T1000 (cell line): ENCODE measurements at places on chromosomes 6 and 20.

DNA sequence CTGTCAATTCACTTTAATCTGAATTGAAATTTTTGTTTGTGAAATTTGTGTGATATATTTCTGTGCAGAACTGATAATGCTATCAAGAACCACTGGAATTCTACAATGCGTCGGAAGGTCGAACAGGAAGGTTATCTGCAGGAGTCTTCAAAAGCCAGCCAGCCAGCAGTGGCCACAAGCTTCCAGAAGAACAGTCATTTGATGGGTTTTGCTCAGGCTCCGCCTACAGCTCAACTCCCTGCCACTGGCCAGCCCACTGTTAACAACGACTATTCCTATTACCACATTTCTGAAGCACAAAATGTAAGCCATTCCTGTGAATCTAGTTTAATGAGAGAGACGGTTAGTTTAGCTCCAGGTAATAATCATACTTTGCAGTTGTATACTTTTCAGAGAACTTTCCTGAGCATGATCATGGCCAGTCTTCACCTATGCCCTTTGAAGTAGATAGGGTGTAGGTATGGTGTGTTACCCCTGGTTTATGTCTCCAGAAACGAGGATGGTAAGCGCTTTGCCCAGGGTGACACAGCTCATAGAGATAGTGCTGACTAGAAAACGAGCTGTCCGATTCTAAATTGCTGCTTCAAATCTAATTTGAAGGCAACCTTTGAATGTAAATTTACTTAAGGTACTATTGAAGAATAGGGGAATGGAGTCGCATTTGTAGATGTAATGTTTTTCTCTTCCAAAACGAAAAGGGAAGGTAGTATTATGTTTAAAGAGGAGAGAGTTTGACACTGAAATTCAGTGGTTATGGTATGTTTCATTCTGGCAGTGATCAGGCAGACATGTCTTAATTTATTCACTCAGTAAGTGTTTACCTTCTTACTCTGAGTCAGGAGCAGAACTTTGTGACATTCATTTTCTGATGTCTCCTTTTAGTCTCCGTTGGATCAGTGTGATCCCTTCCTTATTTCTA is 11.4 kb downstream of the MYB start:
- DNase-seq, result no peak

GRCh38 chr20:47576516-47577033 is 74.9 kb downstream of the NCOA3 start:
- DNase-seq, result peak; percentile 22

- no peak for DNase-seq
Measured at GRCh38 chr20:59032713-59033059, 551 bp upstream of the ATP5F1E start.

DNA sequence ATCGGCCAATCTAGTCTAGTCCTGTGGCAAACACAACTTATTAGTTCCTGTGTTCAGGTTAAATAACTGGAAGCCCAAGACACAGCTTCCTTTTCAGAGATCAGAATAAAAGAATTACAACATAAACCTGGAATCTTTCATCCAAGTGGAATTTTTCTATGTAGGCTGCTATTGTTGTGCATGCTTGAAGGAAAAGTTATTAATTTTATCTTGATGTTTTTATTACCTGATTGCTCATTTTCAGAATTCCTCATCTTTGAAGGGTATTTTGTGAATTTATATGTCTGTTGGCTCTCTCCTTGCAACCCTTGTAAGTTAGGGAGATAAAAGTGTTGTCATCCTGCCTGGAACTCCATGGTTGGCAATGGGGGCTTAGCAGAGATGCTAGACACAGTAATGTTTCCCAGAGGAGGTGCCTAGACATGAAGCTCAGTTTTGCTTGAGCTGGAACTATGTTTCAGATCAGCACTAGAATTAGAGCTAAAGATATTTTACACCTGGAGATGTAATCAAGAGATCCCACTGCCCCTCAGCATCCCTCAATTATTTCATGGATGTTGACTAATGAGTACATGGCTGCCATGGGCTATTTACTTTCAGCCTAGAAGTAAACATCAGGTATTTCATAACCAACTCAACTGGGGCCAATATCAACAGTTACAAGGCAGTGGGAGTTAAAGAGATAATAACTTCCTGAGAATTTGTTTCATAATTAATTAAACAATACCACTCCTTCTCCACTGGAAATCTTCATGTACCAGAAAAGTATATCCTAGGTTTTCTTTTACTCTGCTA is 367.0 kb upstream of the MARCKS start:
- DNase-seq, result no peak

GRCh38 chr6:3350252-3350796 is 91.6 kb downstream of the PSMG4 start:
- no peak for DNase-seq

DNA sequence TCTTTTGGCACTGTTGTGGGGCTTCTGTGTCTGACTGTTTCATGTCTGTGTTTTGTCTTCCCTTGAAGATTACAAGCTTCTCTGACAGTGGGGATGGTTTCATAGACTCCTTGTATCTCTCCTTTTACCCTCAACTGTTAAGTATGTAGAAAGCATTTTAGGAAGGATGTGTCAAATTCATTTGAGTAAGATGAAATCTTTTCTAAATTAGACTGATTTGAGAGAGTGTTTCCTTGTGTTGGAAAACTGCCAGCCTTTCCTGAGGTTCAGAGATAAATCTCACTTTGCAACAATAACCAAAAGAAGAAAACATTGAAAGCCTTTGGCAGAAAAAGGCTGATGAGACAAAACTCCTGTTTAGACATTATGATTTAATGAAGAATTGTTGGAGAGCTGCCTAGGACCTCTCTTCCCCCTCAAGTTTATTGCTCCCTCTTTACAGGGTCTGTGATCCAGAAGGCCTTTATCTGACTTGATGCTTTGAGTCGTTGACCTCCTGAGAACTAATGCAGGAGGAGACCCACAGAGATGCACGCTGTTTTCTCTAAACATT is 68.3 kb downstream of the ANKS1A start:
- no peak for DNase-seq

- no peak for DNase-seq
Measured at GRCh38 chr6:111861431-111861885, 11.8 kb downstream of the FYN start.

- DNase-seq, result no peak
Measured at GRCh38 chr6:4510317-4510716, 265.9 kb upstream of the CDYL start.

GRCh38 chr6:89242574-89243330 is 25.6 kb upstream of the GABRR1 start:
- DNase-seq, result no peak

DNA sequence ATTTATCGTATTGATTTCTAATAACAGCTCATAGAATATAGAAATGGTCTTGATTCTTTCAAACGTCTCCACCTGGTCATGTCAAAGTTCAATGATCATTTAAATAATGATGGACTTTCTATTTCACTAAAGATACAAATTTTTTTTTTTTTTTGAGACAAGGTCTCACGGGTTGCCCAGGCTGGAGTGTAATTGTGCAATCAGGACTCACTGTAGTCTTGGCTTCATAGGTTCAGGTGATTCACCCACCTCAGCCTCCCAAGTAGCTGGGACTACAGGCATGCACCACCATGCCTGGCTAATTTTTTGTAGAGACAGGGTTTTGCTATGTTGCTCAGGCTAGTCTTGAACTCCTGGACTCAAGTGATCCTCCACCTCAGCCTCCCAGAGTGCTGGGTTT is 25.2 kb downstream of the KLHL31 start:
- DNase-seq, result no peak

- no peak for DNase-seq
Measured at GRCh38 chr6:139114746-139115145, 20.1 kb upstream of the HECA start.

DNA sequence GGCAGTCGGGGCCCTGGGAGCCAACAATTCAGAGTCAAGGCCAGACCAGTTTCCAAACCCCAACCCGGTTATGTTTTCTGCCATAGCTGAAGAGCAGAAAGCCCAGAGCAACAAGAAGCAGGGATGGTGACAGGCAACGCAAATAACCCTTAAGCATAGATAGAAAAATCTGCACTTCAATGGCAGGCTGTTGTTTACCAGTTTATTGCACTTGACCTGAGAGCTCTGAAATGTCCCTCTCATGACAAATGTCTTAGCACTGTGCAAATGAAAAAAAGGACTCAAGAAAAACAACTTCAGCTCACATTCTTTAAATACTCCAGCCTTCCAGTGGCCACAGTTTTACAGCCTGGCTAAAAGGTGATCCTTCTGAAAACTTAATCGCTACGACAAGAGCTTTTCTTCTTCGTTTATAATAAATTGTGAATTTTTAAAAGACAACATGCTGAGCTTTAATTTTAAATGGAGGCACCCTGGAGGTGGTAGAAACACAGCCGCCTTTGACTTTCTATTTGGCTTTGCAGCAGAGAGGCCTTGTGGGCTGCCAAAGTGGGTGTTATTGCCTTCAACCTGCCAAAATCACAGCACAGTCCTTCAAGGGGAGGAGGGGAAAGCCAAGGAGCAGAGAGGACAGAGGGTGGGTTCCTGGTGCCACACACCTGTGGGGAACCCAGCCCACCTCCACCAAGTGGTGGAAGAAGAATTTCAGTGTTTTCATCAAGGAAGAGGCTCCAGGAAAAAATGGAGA is 289.5 kb upstream of the CDYL start:
- DNase-seq, result no peak

GRCh38 chr20:51195419-51195901 is 172.6 kb upstream of the KCNG1 start:
- no peak for DNase-seq

DNA sequence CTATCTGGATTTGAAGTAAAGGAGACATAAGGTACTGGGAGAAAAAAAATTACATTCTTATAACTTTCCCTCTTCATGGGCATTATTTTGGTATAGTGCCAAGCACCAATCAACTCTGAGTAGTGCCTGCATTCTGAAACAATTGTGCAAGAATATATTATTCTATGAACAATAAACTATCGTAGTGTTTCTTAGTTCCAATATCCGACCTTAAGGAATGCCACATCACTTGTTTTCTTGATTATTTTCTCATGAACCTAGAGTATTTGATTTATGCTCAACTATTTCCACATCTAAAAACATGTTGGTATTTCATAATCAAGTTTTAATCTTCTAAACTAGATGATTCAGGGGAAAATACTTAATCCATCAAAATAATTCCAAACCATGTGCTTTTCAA is 294.4 kb upstream of the TBX18 start:
- DNase-seq, result no peak

DNA sequence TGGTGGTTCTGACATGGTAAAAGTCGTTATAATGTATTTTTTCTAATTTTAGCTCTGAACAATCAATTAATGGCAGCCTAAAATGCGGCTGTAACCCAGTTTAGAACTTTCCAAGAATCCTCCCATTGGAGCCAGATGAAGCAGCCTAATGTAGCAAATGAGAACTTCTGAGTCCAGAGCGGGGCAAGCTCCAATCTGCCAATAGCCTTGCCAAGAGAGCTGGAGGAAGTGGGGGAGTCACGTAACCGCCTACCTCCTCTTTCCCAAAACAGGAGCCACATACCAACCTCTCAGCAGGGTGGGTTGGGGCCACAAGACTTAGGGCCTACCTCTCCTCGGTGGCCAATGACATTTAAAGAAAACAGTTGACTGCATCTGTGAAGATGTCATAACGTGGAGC is 230.6 kb downstream of the SOD2 start:
- DNase-seq, result no peak

- DNase-seq, result no peak
Measured at GRCh38 chr6:12034349-12034748, 22.2 kb downstream of the HIVEP1 start.

DNA sequence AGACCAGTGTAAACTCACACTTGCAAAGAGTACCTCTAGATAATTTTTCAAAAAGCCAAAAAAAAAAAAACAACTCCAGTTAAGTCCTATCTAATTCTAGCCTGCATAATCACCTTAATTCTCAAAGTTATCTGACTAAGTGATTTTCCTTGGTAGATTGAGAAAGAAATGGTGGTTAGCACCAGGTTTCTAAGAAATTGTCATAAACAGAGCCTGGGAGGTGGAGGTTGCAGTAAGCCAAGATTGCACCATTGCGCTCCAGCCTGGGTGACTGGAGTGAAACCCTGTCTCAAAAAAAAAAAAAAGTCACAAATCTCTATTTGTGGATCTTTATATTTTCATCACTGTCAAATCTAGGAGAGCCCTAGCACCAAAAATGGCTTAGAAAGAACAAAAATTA is 8.9 kb downstream of the FBXO5 start:
- no peak for DNase-seq
